Urothelium cell line (cell line): ENCODE measurements at places on chromosomes 11 and 22.

- DNase-seq = no peak
Observed at GRCh38 chr22:22812031-22812905, 75.3 kb upstream of the IGLL5 start.

DNA sequence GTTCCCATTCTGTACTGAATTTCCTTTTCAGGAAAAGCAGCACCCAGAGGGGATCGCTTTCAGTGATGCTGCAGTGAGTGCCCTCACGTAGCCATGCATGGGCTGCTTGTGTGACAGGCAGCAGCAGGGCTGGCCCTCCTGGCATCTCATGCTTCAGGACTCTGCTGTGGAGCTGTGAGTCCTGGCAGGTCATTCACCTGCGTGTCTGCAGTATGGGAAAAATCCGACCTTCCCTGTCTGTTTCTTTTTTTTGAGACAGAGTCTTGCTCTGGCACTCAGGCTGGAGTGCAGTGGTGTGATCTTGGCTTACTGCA is 13.4 kb downstream of the GLB1L2 start:
- no peak for DNase-seq

DNA sequence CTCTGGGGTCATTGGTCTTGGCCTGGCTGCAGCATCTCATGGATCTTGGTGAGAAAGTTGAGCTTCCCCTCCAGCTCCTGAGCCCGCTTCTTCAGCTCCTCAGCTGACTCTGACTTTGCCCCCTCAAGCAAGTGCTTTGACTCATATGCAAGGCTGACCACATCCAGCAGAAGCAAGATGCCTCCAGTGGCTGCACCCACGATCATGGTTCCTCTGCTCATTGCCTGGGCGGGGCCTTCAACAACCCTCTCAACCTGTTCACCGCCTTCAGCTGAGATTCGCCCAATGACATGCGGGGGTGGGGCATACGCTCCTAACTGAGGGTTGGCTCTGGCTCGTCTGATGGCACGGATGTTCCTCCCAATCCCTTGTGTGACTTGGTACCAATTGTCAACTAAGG is 11.9 kb downstream of the APOL2 start:
- DNase-seq = no peak

DNA sequence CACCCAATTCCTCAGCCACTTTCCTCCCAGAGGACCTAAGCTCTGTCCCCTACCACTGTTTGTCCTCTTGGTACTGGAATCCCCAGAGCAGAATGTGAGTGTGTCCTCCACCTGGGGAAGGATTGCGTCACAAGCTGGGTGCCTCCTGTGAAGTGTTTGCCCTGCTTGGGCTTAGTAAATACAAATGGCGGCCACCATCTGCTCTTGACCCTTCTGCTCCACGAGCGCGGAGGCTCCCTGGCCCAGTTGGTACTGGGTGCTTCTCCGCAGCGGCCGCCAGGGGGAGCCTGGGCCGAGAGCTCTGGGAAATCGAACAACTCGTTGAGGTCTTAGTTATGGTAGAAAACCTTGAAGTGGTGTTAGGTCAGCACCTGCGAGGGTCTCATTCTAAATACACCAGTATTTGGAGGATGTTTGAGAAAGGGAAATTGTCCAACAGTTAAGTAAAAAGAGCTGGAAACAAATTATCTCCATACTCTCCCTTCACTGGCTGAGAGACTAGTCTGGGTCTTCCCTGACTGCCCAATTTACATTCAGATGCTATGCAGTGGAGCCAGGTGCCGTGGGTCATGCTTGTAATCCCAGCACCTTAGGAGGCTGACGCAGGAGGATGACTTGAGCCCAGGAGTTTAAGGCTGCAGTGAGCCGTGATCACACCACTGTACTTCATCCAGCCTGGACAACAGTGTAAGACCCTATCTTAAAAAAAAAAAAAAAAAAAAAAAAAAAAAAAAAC is 74.6 kb upstream of the TEAD1 start:
- DNase-seq = peak; percentile 54

DNA sequence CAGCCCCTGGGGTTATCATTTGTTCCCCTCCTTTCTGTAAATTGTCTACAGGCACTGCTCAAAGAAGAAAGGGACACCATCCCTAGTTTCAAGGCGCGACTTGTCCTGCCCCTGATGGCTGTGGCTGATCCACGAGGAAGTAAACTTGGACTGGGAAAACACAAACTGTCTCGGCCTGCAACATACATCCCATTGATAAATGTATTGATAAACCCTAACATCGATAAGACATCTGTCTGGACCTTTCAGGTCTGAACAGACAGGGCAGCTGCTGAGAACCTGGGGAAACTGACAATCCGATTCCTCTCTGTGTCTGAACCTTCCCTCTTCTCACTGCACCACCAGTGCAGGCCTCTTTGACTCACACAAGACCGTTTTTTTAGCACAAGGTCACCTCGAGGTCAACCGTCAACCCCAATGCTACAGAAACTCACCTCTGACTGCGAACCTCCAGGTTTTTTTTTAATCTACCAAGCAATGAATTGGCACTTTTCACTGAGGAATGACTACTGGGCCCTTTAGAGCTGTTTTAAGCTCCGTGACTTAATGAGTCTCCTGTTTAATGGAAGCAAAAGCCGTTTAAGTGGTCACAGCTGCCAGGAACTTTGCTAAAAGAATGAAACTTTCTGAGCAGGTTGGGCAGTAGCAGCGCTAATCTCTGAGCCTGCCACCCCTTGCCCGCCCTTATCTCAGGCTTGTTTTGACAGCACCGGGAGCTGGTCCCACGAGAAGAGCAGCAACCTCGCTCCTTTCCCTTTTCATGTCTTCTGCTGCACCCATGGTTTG is 203.8 kb upstream of the TMEM45B start:
- DNase-seq = no peak

- DNase-seq = no peak
Observed at GRCh38 chr11:3090096-3090901, 33.1 kb upstream of the CARS1 start.

DNA sequence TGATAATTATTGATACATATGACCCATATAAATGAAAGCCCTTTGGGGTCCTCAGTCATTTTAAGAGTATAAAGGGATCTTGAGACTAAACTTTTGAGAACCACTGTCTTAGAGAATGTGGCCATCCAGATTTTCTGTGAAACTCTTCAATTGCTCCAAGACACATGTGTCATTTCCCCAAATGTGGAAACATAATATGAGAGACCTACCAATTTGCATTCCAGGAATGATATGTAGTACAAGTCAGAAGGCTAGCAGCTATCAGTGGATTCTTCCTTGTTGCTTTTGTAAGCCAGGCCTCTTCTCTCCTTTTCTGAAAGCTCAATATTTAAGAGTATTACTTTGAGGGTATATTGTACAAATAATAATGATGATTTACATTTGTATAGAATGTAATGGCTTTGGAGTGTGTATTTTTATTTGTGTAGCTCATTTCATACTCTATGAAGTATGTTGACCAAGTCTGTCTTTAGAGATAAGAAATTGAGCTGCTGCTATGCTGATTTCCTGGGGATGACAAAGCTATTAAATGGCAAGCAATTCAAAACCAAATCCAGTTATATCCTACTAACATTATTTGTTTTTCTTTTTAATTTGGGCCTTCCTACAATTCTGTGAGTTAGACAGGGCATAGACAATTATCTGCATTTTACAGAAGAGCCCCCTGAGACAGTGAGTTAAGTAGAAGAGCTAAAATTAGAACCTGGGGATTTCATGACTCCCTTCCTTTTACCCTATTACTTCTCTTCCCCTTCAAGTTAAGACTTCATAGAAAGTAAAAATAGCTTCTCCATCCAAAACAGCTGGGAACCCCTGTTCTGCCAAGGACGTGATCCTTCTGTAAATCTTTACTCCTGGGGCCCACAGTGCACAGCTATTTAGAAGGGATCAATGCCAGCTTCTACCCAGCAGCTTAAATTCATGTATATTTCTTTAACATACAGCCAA is 131.9 kb downstream of the WNT11 start:
- no peak for DNase-seq

DNA sequence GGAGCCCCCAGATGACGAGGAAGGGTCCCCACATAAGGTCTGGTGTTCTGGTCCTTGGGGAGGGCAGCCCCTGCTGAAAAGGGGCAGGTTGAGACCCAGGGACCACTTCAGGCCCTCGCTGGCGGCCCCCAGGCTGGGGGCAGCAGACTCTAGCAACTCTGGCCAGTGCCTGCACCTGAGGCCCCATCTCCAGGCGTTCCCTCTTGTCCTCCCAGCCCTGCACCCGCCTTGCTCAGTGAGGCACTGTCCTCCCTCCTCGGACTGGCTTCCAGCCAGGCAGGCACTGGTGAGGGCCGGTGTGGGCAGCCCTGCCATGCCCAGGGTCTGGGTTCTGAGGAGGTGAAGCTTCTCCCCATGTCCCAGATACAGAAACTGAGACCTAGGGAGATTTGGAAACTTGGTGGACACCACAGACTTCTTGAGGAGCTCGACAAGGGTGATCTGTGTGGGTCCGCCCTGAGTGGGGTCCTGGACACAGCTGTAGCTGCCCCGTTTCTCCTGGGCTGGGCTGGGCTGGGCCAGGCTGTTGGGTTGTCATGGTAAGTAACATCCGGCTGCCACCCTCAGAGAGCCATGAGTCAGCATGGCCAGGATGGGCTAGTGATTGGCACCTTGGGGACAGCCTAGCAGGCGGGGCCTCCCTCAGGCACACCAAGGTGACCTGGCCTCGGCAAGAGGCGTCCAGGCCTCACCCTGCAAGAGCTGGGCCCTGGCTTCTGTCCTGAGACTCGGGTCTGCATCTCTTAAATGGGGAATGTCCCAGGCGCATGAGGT is 11.1 kb upstream of the PHLDA2 start:
- DNase-seq = peak; percentile 78

- DNase-seq = no peak
Observed at GRCh38 chr22:38614332-38615063, 41.7 kb downstream of the FAM227A start.

- DNase-seq = no peak
Observed at GRCh38 chr11:44034639-44035038, 13.1 kb upstream of the ACCSL start.

- no peak for DNase-seq
Observed at GRCh38 chr11:107741044-107741823, 29.4 kb upstream of the SLN start.

- peak; percentile 86 for DNase-seq
Observed at GRCh38 chr11:83285151-83285770, 906 bp downstream of the CCDC90B start.

- DNase-seq = no peak
Observed at GRCh38 chr11:35722641-35723040, 60.1 kb downstream of the TRIM44 start.

DNA sequence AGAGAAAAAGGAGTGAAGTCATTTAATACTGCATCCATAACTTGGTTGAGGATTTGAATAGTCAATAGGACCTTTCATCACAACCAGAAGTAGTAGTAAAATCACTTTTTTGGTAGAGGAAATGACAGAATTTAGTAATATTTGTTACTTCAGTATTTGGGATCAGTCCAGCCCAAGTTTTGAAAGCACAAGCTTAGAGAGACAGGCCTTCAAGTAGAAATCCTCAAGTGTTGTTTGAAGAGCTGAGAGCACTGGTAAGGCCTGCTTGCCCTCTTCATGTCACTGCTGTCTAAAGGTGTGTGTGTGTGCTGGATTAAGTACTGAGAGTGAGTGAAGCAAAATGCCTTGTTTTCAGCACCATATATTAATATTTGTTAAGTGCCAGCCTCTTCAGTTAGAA is 137.3 kb downstream of the WNT11 start:
- no peak for DNase-seq

GRCh38 chr11:62024936-62025486 is 57.6 kb upstream of the FTH1 start:
- DNase-seq = no peak

DNA sequence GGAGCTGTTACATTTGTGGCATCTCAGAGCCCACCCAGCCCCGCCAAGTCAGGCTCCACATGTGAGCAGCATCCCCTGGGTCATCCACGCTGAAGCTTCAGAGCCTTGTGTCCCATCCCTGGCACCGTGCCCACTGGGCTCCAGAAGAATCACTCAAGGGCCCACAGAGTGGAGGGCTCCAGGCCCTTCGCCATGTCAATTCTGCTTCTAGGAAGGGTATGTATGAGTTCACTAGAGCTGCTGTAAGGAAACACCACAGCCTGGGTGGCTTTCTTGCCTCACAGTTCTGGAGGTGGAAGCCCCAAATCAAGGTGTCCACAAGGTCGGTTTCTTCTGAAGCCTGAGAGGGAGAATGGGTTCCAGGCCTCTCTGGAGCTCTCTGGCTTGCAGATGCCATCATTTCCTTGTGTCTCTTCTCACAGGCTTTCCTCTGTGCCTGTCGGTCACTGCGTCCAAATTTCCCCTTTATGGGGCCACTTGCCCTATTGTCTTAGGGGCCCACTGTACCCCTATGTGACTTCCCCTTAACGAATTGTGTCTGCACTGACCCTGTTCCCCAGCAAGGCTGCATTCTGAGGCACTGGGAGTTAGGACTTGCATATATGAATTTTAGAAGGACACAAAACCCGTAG is 1476.0 kb downstream of the TBC1D22A start:
- DNase-seq = no peak

- DNase-seq = no peak
Observed at GRCh38 chr11:109112821-109113280, 309.1 kb upstream of the C11orf87 start.

- no peak for DNase-seq
Observed at GRCh38 chr22:30169002-30169401, 77.6 kb downstream of the LIF start.

- no peak for DNase-seq
Observed at GRCh38 chr11:44548032-44548695, 17.3 kb upstream of the CD82 start.

DNA sequence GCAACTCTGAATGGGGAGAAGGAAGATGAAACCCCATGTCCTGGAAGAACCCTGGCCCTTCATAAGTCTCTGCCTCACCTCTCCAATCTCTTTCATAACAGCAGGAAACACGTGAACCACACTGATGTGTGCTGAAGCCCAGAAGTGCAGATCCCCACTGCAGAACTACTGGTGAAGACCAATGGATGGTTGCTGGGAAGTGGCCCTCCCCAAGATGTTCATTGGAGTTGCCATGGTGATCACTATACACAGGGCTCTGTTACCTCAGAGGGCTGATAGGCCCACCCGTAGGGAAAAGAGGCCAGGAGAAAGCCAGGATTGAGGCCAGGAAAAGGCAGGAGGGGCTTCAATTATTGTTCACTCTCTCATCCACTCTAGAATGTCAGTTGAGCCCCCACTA is 11.6 kb downstream of the TST start:
- no peak for DNase-seq

DNA sequence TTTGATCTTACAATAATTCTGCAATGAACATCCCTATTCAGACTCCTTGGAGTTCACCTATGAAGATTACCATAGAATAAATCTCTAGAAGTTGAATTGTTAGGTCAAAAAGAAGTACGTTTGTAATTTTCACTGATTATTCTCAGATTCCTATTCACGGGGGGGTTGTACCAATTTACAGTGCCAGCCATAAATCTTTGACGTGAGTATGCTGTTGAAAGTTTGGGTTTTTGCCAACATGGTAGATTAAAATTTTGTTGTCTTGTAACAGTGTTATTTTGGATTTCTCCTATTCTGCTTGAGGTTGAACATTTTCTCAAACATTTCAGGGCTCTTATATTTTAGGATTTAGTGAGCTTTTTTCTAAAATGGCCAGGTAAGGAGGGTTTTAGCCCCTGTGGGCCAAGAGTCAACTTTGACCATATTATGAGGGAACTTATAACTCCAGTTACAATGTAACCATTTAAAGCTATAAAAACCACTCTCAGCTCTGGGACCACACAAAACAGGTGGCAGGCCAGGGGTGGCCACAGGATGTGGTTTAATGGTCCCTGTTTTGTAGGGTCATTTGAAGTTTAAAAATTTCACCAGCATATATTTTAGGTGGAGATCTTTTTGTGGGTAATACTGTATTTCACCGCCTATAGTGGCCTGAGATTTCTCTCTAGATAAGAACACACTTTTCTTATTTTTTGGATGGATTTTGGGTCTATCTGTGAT is 25.8 kb downstream of the GGTLC2 start:
- DNase-seq = no peak
